Stomach (tissue), 19 donors: ENCODE measurements at places on chromosomes 11 and 22. TPM values are rescaled to one million over a fixed set of nuclear protein-coding genes. Genes with fewer than 3 reads are reported as not detected.

C11orf87 gene
- 0.18 TPM for total RNA-seq

ANKK1 gene
- not detected for total RNA-seq

DNA sequence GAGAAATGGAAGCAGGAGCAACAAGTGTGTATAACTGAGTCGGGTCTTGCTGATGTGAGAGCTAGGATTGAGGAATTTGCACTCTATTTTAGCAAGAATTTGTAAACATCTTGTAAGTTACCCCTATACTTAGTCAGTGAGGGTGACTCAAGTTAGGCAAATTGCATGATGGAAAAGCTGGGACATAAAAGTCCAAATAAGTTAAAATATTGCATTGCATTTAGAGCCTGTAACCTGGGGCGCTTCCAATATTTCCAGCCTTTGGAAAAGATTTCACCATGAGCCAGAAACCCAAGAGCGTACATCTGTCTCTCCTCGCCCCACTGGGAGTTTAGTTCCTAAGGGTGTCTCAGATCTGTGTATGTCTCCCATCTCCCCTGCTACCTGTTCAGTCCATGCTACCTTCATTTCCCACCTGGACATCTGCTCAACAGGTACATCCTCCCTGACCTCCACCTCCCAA lies 37.0 kb upstream of the ACCSL start:
- peak overlapping the region; percentile 22 for H3K27ac ChIP-seq
- H3K27me3 ChIP-seq = no peaks in the 10 kb centered on the region
- no peak for DNase-seq
- no peaks in the 10 kb centered on the region for H3K4me1 ChIP-seq

DNA sequence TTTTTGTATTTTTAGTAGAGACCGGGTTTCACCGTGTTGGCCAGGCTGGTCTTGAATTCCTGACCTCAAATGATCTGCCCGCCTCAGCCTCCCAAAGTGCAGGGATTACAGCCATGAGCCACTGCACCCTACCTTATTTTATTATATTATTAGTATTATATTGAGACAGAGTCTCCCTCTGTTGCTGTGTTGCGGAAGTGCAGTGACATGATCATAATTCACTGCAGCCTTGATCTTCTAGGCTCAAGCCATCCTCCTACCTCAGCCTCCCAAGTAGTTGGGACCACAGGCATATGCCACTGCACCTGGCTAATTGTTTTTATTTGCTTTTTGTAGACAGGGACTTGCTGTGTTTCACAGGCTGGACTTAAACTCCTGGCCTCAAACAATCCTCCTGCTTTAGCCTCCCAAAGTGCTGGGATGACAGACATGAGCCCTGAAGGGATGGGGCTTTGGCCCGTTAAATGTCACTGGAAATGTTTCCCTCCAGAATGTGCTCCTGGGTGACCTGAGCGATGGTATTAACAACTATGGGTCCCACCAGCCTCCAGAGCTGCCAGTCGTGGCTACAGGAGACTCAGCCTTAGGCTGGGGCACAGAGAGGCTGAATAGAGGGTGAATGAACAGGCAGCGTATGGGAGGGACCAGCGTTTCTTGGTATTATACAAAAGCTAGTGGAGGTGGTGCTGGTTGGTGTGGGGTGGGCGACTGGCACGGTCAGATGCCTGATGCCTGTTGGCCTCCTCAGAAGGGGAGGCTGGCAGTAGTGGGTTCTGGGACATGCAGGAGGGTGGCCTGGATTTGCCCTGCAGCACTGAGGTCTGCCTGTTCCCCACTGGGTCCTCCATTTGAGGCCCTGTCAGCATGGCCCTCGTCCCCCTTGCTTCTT lies 7.3 kb downstream of the TANGO2 start:
- no peaks in the 10 kb centered on the region for H3K27me3 ChIP-seq
- H3K4me3 ChIP-seq = no peak overlapping the region
- no peak overlapping the region for H3K27ac ChIP-seq
- no peaks in the 10 kb centered on the region for H3K36me3 ChIP-seq

- H3K4me3 ChIP-seq = no peak overlapping the region
- peaks cover 39% of the 10 kb centered on the region for H3K4me1 ChIP-seq
- peak overlapping the region; percentile 2 for H3K27ac ChIP-seq
- no peaks in the 10 kb centered on the region for H3K27me3 ChIP-seq
These were observed 7.5 kb upstream of the SREBF2 start for GRCh38 chr22:41825376-41825775.

NAALADL1 gene
- 65.2 TPM for total RNA-seq

DNA sequence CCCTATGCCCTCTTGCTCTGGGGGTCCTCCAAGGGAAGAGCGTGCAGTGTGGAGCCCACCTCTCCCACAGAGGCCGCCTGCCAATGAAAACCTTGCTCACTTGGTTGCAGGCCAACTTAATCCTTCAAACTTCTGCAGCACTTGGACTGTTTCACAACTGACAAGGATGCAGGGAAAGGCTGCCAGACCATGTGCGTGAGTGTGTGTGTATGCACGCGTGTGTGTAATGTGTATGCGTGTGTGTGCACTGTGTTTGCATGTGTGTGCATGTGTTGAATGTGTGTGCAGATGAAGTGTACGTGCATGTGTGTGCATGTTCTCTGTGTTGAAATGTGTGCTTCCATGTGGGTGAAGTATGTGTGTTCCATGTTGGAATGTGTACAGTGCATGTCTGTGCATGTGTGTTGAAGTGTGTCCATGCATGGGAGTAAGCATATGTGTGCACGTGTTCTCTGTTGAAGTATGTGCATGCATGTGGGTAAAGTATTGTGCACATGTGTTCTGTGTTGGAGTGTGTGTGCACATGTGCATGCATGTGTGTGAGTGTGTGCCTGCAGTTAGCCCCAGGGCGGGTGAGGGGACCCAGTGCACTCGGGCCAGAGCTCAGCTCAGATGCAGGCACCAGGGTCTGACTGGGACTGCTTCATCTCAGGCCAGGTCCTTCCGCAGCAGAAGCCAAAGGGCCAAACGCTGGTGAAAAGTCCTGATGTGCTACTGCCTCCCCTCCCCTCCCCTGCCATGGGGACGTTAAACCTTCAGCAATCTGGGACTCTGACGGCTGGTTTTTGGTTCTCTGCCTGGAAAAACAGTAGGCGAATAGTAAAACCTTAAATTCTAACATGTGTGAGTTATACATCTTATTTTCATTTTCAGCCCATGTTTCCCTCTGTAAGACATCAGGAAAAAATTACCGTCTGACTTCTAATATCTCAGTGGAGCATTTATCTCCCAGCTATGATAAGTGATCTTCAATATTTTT lies 72.0 kb downstream of the FLI1 start:
- H3K36me3 ChIP-seq = no peaks in the 10 kb centered on the region
- no peak for DNase-seq
- no peak overlapping the region for H3K4me3 ChIP-seq
- H3K27ac ChIP-seq = no peak overlapping the region
- H3K4me1 ChIP-seq = no peaks in the 10 kb centered on the region

DNA sequence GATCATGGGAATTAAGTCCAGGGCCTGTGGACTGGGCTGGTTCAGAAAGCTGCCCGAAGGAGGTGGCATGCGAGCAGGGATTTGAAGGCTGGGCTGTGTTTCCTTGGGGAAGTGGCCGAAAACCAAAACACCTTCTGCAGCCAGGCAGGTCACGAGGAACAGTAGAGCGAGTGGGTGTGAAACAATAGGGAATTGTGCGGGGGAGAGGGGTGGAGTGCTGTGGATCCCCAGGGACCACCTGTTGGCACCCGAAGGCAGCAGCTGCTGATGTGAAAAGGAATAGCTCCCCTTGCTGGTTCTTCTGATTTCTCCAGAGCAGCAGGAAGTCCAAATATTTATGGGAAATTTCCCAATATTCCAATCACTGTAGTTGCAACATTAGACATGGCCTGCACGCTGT lies 24.6 kb downstream of the TP53I11 start:
- DNase-seq = no peak
- H3K4me1 ChIP-seq = peaks cover 9% of the 10 kb centered on the region
- no peaks in the 10 kb centered on the region for H3K36me3 ChIP-seq

GRCh38 chr11:75434886-75435570 lies 2.0 kb upstream of the KLHL35 start:
- DNase-seq = no peak
- H3K27me3 ChIP-seq = no peaks in the 10 kb centered on the region
- H3K4me3 ChIP-seq = no peak overlapping the region
- peaks cover 20% of the 10 kb centered on the region for H3K4me1 ChIP-seq

- no peak for DNase-seq
- H3K36me3 ChIP-seq = no peaks in the 10 kb centered on the region
- H3K4me3 ChIP-seq = no peak overlapping the region
- H3K27ac ChIP-seq = no peak overlapping the region
- H3K27me3 ChIP-seq = no peaks in the 10 kb centered on the region
These were observed 70.7 kb upstream of the IGLL5 start for GRCh38 chr22:22816766-22817410.

RFPL3 gene
- total RNA-seq = not detected

GRCh38 chr11:78770931-78771330 lies 196.3 kb upstream of the NARS2 start:
- DNase-seq = no peak
- H3K27me3 ChIP-seq = no peaks in the 10 kb centered on the region
- no peak overlapping the region for H3K4me3 ChIP-seq
- no peaks in the 10 kb centered on the region for H3K36me3 ChIP-seq
- no peaks in the 10 kb centered on the region for H3K4me1 ChIP-seq

ANO3 gene
- total RNA-seq = not detected

- H3K36me3 ChIP-seq = no peaks in the 10 kb centered on the region
- H3K27ac ChIP-seq = no peak overlapping the region
- H3K4me3 ChIP-seq = no peak overlapping the region
- H3K27me3 ChIP-seq = no peaks in the 10 kb centered on the region
- no peak for DNase-seq
- H3K4me1 ChIP-seq = peaks cover 25% of the 10 kb centered on the region
These were observed 263.8 kb upstream of the NARS2 start for GRCh38 chr11:78838417-78838816.

MUC2 gene
- total RNA-seq = 0.43 TPM

GRCh38 chr22:27801202-27801615 lies 347 bp downstream of the MN1 start:
- peak overlapping the region; percentile 88 for H3K27ac ChIP-seq
- no peaks in the 10 kb centered on the region for H3K36me3 ChIP-seq
- peaks cover 32% of the 10 kb centered on the region for H3K27me3 ChIP-seq
- peaks cover 69% of the 10 kb centered on the region for H3K4me1 ChIP-seq
- peak overlapping the region; percentile 81 for H3K4me3 ChIP-seq

DNA sequence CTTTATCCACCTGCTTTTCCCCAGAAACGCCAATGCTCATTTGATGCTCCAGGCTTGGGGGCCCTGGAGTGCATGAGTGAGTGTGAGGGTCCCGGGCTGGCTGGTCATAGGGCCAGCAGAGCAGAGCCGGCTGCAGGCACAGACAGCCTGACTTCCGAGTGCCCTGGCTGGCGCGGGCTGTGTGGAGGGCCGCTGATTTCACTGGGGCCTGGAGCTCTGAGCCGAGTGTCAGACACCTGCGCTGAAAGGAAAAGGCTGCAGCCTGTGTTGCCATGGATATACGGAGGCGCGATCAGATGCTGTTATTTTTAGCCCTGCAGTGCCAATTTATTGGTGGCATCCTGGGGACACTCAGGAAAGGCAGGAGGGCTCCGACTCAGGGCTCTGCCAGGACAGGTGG lies 87.6 kb downstream of the ST3GAL4 start:
- no peak overlapping the region for H3K27ac ChIP-seq
- no peak for DNase-seq
- H3K27me3 ChIP-seq = no peaks in the 10 kb centered on the region

DNA sequence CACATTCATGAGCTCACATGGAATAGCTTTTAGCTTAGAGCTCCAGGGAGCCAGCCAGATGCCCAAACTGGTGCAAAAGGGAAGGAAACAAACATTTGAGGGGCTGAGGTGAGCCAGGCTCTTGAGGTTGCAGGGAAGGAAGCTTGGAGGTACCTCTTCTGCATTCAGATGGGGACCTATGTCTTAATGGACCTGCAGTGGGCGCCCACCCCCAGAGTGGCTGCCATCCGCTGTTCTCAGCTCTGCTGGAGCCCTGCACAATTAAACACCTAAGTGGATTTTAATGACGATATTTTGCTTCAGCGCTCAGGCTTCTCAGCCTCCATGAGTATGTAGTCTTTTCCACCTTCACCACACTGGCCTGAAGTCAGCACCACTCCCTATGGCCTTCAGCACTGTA lies 100.8 kb downstream of the LDLRAD3 start:
- H3K27me3 ChIP-seq = no peaks in the 10 kb centered on the region
- DNase-seq = no peak
- H3K27ac ChIP-seq = no peak overlapping the region
- H3K4me1 ChIP-seq = no peaks in the 10 kb centered on the region

- H3K27ac ChIP-seq = no peak overlapping the region
- DNase-seq = peak; percentile 30
- H3K27me3 ChIP-seq = no peaks in the 10 kb centered on the region
- no peak overlapping the region for H3K4me3 ChIP-seq
These were observed 11.5 kb upstream of the RAB39A start for GRCh38 chr11:107916671-107917241.

- H3K27ac ChIP-seq = no peak overlapping the region
- no peaks in the 10 kb centered on the region for H3K36me3 ChIP-seq
- peaks cover 32% of the 10 kb centered on the region for H3K4me1 ChIP-seq
- DNase-seq = no peak
- no peaks in the 10 kb centered on the region for H3K27me3 ChIP-seq
- H3K4me3 ChIP-seq = no peak overlapping the region
These were observed 97.2 kb upstream of the BLID start for GRCh38 chr11:122213171-122213570.

- peak; percentile 83 for DNase-seq
- H3K4me1 ChIP-seq = peaks cover 32% of the 10 kb centered on the region
- no peaks in the 10 kb centered on the region for H3K36me3 ChIP-seq
These were observed 36.3 kb upstream of the APOBEC3A start for GRCh38 chr22:38921120-38921519.

GRCh38 chr11:57514538-57515331 lies 767 bp downstream of the SLC43A1 start:
- no peaks in the 10 kb centered on the region for H3K27me3 ChIP-seq
- DNase-seq = peak; percentile 69
- H3K4me3 ChIP-seq = peak overlapping the region; percentile 95
- H3K4me1 ChIP-seq = peaks cover 10% of the 10 kb centered on the region

OR52I2 gene
- not detected for total RNA-seq
